ENCODE measurements at places on chromosomes 7 and 10. TPM values are rescaled to one million over a fixed set of nuclear protein-coding genes. Genes with fewer than 3 reads are reported as not detected.

Gene CCL24
- total RNA-seq, result not detected

Gene SUGCT
- 15.8 TPM for total RNA-seq

Gene CUBN
- 1.1 TPM for total RNA-seq

Gene ITIH2
- not detected for total RNA-seq

Gene PLAU
- 34.2 TPM for total RNA-seq

Gene SPDYE9
- not detected for total RNA-seq

Gene PILRA
- 15.3 TPM for total RNA-seq

Gene OPN1SW
- total RNA-seq, result not detected

Gene GPR146
- 14.3 TPM for total RNA-seq

Gene ANKRD26
- total RNA-seq, result 6.8 TPM

Gene GJC3
- total RNA-seq, result not detected

Gene STN1
- total RNA-seq, result 18.6 TPM

Gene ORAI2
- 13.0 TPM for total RNA-seq

Gene TMEM139
- not detected for total RNA-seq

Gene ZMIZ2
- total RNA-seq, result 67.1 TPM

Gene CARD11
- 1.9 TPM for total RNA-seq

Gene PPP1R3C
- 29.1 TPM for total RNA-seq

Gene PLPP4
- total RNA-seq, result not detected

Gene CPA2
- total RNA-seq, result 0.67 TPM

Gene HTRA1
- total RNA-seq, result 152 TPM

Gene SEMA3C
- total RNA-seq, result 36.3 TPM

Gene FOXI2
- 0.14 TPM for total RNA-seq

Gene TMEM184A
- not detected for total RNA-seq

Gene FKBP6
- not detected for total RNA-seq

Gene FGF8
- not detected for total RNA-seq

Gene TMEM176A
- 70.7 TPM for total RNA-seq

Gene TAS2R3
- total RNA-seq, result 0.86 TPM

Gene AOC1
- 0.46 TPM for total RNA-seq

Gene CRHR2
- 0.10 TPM for total RNA-seq

Gene INTS15
- total RNA-seq, result 20.6 TPM

Gene MEOX2
- total RNA-seq, result 31.7 TPM

Gene AKR1C4
- total RNA-seq, result not detected

Gene TRIM73
- total RNA-seq, result 1.9 TPM

Gene KEL
- total RNA-seq, result 0.67 TPM

Gene TMEM26
- 1.1 TPM for total RNA-seq

Gene CLCN1
- 0.05 TPM for total RNA-seq

Gene LIPK
- total RNA-seq, result not detected

Gene CCL26
- total RNA-seq, result 1.00 TPM

Gene COL28A1
- total RNA-seq, result 0.46 TPM

Gene YWHAG
- total RNA-seq, result 134 TPM

Gene AMPH
- 10.0 TPM for total RNA-seq

Gene LDB3
- total RNA-seq, result 27.9 TPM

Gene HOXA4
- total RNA-seq, result 9.5 TPM

Gene SEMA3A
- total RNA-seq, result 10.9 TPM
